ENCODE measurements at places on chromosomes 2 and 18.

DNA sequence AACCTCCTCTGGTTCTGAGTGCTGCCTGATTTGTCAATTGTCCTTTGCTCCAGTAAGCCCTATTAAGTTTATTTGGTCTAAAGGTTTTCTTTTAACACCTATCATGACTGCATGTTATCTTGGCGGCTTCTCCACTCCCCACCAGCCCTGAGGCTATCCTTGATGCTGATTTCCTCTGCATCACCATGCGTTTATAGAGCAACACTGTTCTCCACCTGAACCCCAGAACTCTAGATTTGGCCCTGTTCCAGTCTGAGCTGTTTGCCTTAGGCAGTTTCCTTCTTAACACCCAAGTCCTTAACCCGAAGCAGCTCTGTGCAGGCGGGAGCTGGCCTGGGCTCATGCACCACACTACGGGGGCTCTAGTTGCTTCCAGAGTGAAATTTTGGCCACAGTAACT, 98.2 kb upstream of the NPAS2 start:
- DNase-seq, result no peak

GRCh38 chr2:238730001-238730669, 117.8 kb upstream of the TWIST2 start:
- no peak for DNase-seq

DNA sequence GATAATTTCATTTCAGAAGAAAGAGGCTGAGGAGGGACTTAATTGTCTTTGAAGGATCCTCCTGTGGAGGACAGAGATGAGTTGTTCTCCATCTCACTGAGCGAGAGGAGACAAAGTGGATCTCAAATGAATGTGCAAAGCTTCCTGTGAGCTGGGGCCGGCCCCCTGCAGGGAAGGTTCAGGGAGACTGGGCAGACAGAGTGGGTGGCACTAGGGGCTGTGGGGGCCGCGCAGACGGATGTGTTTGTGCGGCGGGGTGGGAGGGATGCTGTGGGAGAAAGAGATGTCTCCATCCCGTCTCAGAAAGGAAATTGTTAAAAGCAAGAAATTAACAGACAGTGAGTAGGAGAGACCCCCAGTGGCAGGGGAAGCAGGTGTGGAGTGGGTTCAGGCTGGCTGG, 29.1 kb downstream of the KLHL29 start:
- no peak for DNase-seq

GRCh38 chr2:8987410-8987809, 16.1 kb downstream of the MBOAT2 start:
- no peak for DNase-seq

DNA sequence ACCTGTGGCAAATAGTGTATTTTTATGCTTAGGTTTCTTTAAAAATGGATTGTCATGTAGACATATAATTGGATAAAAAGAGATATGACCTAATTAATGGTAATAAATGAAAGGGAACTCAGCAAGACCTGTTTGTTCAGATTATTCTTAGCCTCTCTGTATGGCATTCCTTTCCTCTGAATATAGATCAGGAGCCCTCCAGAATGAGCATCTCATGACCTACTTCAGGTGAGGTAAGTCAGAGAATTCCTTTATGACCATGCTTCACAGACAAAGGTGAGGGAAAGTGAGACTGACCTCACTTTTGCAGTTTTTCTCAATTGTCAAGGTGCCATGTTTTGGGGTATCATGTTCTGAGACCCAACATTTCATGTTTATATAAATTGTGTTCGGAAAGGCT, 1744.3 kb upstream of the PIK3C3 start:
- DNase-seq, result no peak

- no peak for DNase-seq
Observed at GRCh38 chr2:170845343-170845742, 28.7 kb downstream of the GAD1 start.

All from activated CD8-positive, alpha-beta memory T cell treated with anti-CD3 and anti-CD28 coated beads for 24 hours (primary cell).